Esophagus muscularis mucosa (tissue), 4 donors: ENCODE measurements at places on chromosomes 11 and 22. TPM values are rescaled to one million over a fixed set of nuclear protein-coding genes. Genes with fewer than 3 reads are reported as not detected.

The TNNI2 gene
- total RNA-seq: not detected

The SHANK2 gene
- total RNA-seq: 12.8 TPM

The SMTNL1 gene
- not detected for total RNA-seq

The CALCB gene
- total RNA-seq: not detected

The LRRC4C gene
- 1.9 TPM for total RNA-seq

The CASP4 gene
- 21.9 TPM for total RNA-seq

- DNase-seq: no peak
Measured at GRCh38 chr11:26623076-26623659, 51.1 kb upstream of the MUC15 start.

GRCh38 chr11:58980159-58980843 lies 41.0 kb downstream of the GLYATL1 start:
- no peaks in the 10 kb centered on the region for H3K36me3 ChIP-seq
- no peak overlapping the region for H3K4me3 ChIP-seq
- H3K27ac ChIP-seq: no peak overlapping the region
- H3K4me1 ChIP-seq: no peaks in the 10 kb centered on the region

- DNase-seq: peak; percentile 17
- no peak overlapping the region for H3K27ac ChIP-seq
- H3K4me3 ChIP-seq: no peak overlapping the region
- no peaks in the 10 kb centered on the region for H3K4me1 ChIP-seq
Measured at GRCh38 chr22:43658823-43659222, 153.3 kb downstream of the EFCAB6 start.

GRCh38 chr22:30235687-30236170 lies 10.8 kb downstream of the LIF start:
- H3K27me3 ChIP-seq: no peaks in the 10 kb centered on the region
- no peak overlapping the region for H3K4me3 ChIP-seq
- DNase-seq: no peak
- H3K36me3 ChIP-seq: no peaks in the 10 kb centered on the region
- no peak overlapping the region for H3K27ac ChIP-seq

DNA sequence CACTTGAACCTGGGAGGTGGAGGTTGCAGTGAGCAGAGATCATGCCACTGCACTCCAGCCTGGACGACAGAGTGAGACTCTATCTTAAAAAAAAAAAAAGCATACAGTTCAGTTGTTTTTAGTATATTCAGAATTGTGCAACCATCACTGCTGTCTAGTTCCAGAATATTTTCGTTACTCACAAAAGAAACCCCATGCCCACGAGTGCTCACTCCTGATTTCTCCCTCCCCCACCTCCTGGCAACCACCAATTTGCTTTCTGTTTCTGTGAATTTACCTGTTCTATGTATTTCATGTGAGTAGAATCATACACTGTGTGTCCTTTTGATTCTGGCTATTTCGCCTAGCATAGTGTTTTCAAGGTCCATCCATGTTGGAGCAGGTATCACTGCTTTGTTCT lies 24.8 kb downstream of the PTPRJ start:
- DNase-seq: no peak
- H3K4me1 ChIP-seq: peaks cover 32% of the 10 kb centered on the region
- H3K27ac ChIP-seq: no peak overlapping the region
- no peaks in the 10 kb centered on the region for H3K36me3 ChIP-seq
- no peaks in the 10 kb centered on the region for H3K27me3 ChIP-seq

- H3K36me3 ChIP-seq: no peaks in the 10 kb centered on the region
- DNase-seq: no peak
- no peak overlapping the region for H3K4me3 ChIP-seq
- H3K4me1 ChIP-seq: peaks cover 67% of the 10 kb centered on the region
- peak overlapping the region; percentile 30 for H3K27ac ChIP-seq
Measured at GRCh38 chr11:117058761-117059261, 39.4 kb downstream of the SIK3 start.

GRCh38 chr22:38953577-38954413 lies 3.6 kb upstream of the APOBEC3A start:
- no peaks in the 10 kb centered on the region for H3K4me1 ChIP-seq
- DNase-seq: no peak
- H3K27me3 ChIP-seq: no peaks in the 10 kb centered on the region
- no peak overlapping the region for H3K27ac ChIP-seq
- H3K36me3 ChIP-seq: no peaks in the 10 kb centered on the region
- no peak overlapping the region for H3K4me3 ChIP-seq

- H3K27me3 ChIP-seq: no peaks in the 10 kb centered on the region
- no peak overlapping the region for H3K4me3 ChIP-seq
- no peak for DNase-seq
- H3K27ac ChIP-seq: no peak overlapping the region
- peaks cover 9% of the 10 kb centered on the region for H3K4me1 ChIP-seq
Measured at GRCh38 chr11:92098172-92098571, 126.4 kb upstream of the FAT3 start.

DNA sequence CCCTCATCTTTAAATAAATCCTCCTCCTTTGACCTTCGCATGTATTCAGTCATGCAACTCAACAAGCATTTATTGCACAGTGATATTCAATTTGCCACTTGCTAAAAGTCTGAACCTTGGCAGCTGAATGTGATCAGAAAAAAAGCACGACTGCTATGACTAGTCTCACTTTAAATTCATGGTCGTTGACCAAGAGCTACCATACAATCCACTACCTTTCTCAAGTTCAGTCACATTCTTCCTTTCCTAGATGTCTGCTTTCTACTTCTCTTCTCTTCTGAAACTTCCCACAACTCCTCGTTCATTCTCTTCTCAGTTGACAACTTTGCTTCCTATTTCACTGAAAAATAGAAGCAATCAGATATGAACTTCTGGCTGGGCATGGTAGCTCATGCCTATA lies 2.0 kb upstream of the SAA1 start:
- no peak overlapping the region for H3K4me3 ChIP-seq
- H3K4me1 ChIP-seq: no peaks in the 10 kb centered on the region
- DNase-seq: no peak

DNA sequence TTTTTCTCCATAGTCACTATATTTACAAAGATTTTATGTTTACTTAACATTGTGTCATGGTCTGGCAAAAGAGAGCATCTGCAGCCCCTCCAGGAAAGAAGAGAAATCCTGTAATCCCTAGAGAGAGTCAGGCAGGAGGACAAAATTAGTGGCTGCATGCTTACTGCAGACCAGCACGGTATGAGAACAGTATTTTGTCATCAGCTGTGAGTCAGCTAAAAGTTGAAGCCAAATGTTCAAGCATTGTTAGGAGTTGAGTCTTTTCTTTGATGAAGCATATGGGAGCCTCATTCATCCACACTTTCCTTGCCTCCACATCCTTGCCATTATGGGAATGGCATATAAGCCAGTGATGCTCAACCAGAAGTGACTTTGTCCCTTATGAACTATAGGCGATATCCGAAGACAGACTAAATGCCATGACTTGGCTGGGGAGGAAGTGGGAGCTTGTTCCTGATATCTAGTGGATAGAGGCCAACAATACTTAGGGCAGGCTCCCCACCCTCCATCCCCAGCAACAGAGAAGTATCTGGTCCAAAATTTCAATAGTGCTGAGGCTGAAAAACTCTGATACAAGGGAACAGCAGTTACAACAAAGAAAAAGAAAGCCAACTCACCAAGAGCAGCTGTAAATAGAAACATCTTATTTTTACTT lies 112.0 kb upstream of the OR5AK2 start:
- no peaks in the 10 kb centered on the region for H3K27me3 ChIP-seq
- no peak for DNase-seq
- no peaks in the 10 kb centered on the region for H3K36me3 ChIP-seq
- no peaks in the 10 kb centered on the region for H3K4me1 ChIP-seq

- H3K4me1 ChIP-seq: no peaks in the 10 kb centered on the region
- H3K4me3 ChIP-seq: no peak overlapping the region
- H3K27ac ChIP-seq: no peak overlapping the region
- H3K27me3 ChIP-seq: no peaks in the 10 kb centered on the region
Measured at GRCh38 chr11:14554959-14555358, 34.8 kb upstream of the PSMA1 start.

- H3K4me1 ChIP-seq: no peaks in the 10 kb centered on the region
- H3K27ac ChIP-seq: no peak overlapping the region
- DNase-seq: no peak
Measured at GRCh38 chr11:24755260-24755839, 258.5 kb downstream of the LUZP2 start.
